H4 (cell line): ENCODE measurements at places on chromosomes 1 and 21.

DNA sequence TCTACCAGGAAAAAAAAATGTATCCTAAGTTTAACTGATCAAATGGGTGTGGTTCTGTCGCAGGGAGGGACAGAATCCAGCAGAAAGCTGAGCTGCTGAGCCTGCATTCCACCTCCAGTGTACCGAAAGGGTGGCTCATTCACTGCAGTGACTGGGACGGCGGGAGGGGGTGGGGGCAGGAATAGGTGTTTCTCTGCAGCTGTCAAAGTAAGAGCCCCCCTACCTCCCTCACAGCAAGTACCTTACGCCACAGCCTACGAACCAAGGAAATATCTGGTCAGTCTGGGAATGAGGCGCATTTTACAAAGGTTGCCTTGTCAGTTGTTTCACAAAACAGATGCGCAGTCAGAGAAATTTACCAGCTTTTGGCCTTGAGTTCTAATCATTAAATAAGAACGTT is 1.7 kb downstream of the S100B start:
- no peak for DNase-seq

DNA sequence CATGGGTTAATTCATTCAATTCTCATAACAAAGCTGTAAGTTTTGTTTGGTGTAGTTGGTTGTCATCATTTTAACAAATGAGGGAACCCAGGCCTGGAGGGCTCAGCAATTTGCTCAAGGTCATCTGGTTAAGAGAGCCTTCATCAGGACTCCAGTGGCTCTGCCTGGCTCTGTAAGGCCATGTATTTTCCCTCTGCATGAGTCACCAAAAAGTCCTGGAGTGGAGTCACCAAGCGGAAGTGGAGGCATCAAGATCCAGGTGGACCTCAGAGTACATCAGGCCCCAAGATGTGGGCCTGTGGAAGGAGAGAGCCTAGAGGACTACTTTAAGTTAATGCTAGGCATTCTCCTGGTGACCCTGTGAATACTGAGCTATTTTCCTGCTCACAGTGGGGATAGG is 30.0 kb upstream of the RBM15 start:
- DNase-seq, result no peak

GRCh38 chr1:107379826-107380225 is 239.0 kb downstream of the NTNG1 start:
- DNase-seq, result no peak

GRCh38 chr1:175005085-175005783 is 5.5 kb downstream of the CACYBP start:
- no peak for DNase-seq

- no peak for DNase-seq
Observed at GRCh38 chr1:26012864-26013263, 8.7 kb upstream of the EXTL1 start.

GRCh38 chr1:100147875-100148274 is 14.9 kb downstream of the TRMT13 start:
- DNase-seq, result no peak

- no peak for DNase-seq
Observed at GRCh38 chr1:208242941-208243526, 1.1 kb downstream of the PLXNA2 start.

- DNase-seq, result no peak
Observed at GRCh38 chr1:53430261-53430660, 28.9 kb upstream of the DMRTB1 start.

- no peak for DNase-seq
Observed at GRCh38 chr1:4407851-4408250, 246.6 kb upstream of the AJAP1 start.

DNA sequence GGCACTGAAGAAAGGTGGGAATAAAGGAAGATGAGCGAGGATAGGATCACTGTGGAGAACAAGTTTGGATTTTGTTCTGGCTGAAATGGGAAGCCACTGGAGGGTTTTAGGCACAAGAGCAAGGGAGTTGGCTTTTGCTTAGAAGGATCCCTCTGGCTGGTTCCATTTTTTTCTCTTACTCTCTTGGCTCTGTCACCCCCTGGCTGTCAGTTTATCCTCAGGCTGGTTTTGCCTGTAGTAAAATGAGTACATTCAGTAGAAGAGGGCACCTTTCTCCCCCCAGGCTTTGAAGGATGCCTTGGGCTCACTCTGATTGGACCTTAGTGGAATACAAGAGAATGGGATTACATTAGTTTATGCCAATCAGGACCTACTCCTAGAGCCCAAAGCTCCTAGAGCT is 17.1 kb downstream of the CACHD1 start:
- no peak for DNase-seq

DNA sequence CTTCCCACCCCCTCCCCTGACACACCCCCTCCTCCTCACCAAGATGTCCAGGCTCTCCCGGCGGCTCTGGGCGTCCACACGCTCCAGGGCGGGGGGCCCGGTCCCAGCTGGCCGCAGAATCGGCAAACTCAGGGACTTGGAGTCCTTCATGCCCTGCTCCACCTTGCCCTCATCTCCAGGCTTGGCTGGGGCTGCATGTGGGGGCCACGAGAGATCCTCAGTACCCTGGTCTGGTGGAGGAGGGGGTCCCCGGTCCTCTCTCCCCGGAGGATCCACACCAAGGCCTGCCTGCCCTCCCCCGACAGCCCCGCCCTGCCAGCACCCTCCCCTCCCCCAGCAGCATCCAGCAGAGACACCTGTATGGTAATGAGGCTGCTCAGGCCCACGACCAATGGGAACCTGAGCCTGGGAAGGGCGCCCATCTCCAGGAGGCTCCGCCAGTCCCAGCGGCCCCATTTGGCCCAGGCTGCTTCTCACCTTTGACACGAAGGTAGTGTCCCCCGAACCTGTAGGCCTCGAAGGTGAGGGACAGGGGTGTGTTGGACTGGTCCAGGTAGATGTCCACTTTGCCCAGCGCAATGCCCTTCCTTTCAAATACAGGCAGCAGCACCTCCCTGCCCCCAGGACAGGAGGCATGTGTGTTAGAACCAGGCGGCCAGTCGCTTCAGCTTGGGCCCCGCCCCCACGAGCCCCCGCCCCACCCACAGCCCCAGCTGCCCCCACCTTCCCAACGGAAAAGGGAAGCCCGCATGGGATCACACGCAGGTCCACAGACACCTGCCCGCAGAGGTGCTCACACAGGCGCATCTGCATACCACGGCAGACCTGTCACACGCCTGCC is 8.2 kb upstream of the TNFRSF25 start:
- DNase-seq, result no peak

GRCh38 chr1:1164701-1165451 is 8.8 kb upstream of the TTLL10 start:
- no peak for DNase-seq

- no peak for DNase-seq
Observed at GRCh38 chr1:69230208-69230607, 337.5 kb upstream of the LRRC7 start.

GRCh38 chr1:155321639-155322503 is 1.2 kb downstream of the RUSC1 start:
- no peak for DNase-seq

DNA sequence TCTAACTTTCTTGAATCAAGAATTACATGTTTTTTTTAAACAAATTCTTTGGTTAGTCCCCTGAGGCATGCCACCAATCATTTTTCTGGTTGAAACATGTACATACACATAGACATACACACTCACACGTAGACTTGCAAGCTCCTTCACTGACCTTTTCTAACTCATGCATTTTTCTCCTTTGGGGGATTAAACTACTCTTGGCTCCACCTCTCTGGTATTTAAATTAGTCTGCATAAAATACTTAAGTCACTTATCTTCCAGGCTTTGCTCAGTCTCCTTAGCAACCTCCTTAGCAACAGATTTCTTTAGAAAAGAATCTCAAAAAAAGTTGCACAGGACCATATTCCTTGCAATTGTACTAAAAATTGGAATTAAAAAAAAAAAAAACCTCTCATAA is 440.9 kb upstream of the LRRC7 start:
- no peak for DNase-seq

DNA sequence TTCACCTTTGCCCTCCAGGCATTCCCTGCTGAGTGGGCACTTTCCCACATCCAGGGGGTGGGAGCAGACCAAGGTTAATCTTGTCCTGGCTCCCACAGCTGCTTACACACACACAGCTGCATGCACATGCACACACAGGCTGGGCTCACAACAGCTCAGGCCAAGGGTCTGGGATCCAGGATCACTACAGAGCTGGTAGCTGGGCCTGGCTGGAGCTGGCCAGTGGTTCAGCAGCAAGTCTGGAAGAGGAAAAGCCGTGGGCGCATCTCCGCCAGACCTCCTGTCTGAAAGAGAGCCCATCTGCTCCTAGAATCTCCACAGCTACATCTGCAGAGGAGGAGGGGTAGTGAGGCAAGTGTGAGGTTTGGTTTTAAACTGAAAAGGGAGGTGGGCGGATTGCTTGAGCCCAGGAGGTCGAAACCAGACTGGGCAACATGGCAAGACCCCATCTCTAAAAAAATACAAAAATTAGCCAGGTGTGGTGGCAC is 3.8 kb downstream of the CDK18 start:
- no peak for DNase-seq

DNA sequence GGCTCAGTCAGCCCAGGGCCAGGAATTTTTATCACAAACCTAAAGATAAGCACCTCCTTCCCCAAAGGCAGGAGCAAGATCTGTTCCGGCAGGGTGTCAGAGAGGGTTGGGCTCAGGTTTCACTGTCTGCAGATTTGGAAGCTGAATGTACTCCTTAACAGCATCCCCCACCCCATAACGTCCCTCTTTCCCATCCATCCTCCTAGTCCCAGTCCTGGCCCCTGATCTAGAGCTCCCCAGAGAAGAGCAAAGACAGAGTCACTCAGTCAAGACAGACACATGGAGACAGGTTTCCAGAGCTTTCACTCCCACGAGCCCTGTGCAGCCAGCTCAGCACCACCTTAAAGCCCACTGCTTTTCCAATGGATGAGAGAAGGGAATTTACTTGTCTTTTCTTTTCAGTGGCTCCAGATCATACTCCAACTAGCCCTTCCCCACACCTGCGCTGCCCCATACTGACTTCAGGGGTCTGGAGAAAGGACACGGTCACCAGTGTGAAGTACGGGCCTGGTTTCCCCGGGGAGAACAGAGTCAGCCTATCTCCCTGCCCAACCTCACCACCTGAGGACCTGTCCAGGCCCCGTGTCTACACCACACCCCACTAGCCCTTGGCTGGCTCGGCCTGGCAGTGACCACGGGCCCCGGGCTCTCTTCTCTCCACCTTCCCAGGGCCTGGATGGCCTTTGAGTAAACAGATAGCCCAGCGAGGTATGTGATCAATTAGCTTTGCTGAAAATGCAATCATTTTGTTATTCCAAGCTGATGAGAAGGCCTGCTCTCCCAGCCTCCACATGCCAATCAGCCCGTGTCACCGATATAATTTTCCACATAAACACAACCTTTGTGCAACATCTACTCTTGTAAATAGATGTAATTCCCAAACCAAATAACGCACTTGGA is 249.1 kb downstream of the FOXD2 start:
- no peak for DNase-seq

DNA sequence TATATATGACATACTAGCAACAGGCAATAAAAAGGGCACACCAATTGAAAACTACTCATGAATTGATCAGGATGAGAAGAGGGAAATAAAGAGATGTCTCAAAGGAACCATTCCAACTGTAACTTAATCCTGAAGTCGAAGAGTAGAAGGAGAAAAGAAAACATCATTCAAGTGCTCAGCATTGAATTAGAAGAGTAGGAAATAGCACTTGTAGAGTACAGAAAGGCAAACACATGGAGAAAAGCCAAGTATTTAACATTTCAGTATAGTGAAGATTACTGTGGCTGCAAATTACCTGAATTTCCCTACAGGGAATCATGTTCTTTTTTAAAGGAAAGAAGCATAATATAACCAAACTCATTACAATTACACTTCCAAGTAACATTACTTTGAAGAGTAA is 205.0 kb downstream of the KCTD3 start:
- no peak for DNase-seq

DNA sequence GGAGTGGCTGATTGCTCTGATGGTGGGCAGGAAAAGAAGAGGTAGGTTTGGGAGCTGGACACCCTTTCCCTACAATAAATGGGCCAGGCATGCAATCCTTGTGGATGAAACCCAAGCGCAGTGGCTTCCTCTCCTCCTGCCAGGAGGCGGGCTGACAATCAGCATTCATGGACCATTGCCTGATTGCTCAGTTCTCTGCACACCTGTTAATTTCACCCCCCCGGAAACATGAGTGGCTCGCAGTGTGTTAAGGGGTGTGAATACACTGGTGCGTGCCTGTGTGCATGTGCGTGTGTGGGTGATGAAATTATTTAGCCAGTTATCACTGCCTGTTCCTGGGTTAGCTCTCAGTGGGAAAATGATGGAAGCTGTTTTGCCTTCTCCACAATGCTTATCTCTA is 310.7 kb downstream of the PCP4 start:
- DNase-seq, result no peak

GRCh38 chr1:26704629-26705028 is 8.8 kb downstream of the ARID1A start:
- DNase-seq, result no peak

DNA sequence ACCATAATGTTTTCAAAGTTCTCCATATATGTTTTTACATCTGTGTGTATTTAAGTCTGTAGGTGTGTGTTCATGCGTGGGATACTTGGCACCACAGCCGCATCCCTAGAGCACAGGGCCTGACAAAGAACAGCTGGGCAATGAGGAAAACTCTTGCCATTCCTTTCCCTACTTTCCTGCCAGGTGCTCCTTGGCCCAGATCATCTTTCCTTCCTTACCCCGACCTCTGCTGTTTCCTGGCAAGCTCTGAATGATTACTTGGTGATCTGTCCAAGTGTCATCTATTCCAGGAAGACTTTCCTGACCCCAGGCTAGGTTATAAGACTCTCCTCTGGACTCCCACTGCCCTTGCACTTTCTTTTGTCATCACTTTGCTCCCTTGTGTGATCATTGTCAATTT is 123.6 kb downstream of the ELAVL4 start:
- DNase-seq, result no peak

DNA sequence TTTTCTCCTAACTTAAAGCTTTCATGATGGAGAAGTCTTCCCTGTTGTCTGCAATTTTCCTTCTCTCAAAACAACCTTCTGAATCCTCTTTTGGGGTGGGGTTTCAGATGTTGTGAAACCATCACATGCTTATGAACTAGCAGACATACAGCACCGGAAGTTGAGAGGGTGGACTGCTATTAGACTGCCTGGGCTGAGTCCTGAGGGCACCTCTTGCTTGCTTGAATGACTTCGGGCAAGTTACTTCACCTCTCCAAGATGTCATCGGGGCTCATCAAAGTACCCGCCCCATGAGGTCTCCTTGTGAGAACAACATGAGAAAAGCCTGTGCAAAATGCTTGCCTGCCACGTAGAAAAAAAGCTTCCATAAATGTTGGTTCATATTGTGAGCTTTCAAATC is 89.6 kb downstream of the CCDC185 start:
- no peak for DNase-seq

- DNase-seq, result no peak
Observed at GRCh38 chr1:27053977-27054753, 41.5 kb upstream of the TENT5B start.

- no peak for DNase-seq
Observed at GRCh38 chr1:162463021-162463420, 34.6 kb upstream of the UHMK1 start.

GRCh38 chr1:29786195-29786594 is 549.9 kb downstream of the PTPRU start:
- no peak for DNase-seq
